Left lobe of liver (tissue), 2 donors: ENCODE measurements at places on chromosomes 7 and 10.

DNA sequence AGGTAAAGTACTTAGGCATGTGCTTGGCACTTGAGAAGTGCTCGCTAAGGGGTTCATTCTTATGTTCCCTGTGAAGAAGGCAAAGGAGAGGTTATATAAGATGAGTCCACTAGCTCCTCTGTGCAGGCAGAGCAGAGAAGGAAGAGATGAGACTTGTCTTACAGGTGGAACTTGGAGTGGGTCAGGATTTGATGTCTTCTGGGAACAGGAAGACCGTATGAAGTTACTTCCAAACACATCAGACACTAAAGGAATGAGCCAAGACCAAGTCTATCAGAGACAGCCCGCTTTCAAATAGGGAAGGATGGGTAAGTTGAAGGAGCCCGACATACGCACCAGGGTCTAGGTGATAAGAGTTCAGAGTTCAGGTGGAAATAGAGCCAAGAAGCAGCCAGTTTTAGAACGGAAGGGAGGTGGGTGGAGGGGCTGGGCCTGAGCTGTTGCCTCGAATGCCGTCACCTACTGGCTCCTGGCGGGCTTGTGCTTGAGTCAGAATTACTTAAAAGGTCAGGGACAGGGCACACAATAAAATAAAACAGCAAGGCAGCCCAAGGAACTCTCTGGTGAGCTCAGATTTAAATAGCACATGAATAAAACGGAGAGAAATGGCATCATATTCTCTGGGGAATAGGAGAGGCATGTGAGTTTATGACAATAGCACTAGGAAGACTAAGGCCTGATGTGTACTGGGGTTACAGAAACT lies 56.1 kb upstream of the GRB10 start:
- no peak for DNase-seq

DNA sequence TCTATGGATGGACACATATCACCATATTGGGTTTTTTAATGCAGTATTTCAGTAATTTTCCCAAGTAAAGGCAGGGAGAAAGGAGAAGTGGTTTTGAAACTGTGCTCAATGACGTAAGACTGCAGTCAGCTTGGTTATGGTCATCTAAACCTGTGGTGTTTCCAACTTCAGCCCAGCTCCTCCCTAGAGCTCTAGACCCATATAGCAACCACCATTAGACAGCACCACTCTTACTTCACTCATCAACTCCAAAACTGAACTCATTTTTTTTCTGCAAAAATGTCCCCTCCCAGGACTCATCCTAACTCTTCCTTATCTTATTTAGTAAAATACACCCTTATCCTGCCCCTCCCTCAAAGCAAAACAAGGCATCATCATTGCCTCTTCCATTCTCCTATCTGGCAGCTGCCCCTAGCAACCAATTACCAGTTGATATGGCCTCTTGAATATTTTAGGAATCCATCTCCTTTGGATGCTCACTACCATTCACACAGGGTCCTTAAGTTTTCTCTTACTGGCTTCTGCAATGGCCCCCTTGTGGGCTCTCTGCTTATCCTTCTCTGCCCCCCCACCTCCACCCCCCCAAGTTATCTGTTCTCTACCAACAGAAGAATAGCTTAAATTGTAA lies 1.5 kb upstream of the RALA start:
- no peak for DNase-seq

- DNase-seq, result no peak
These were observed 29.3 kb downstream of the RHOBTB1 start for GRCh38 chr10:60914690-60915141.

GRCh38 chr10:82383350-82383749 lies 508.4 kb downstream of the NRG3 start:
- DNase-seq, result no peak

- DNase-seq, result no peak
These were observed 336.0 kb downstream of the AUTS2 start for GRCh38 chr7:69934144-69934903.

GRCh38 chr7:131336956-131337355 lies 9.3 kb downstream of the MKLN1 start:
- DNase-seq, result no peak

DNA sequence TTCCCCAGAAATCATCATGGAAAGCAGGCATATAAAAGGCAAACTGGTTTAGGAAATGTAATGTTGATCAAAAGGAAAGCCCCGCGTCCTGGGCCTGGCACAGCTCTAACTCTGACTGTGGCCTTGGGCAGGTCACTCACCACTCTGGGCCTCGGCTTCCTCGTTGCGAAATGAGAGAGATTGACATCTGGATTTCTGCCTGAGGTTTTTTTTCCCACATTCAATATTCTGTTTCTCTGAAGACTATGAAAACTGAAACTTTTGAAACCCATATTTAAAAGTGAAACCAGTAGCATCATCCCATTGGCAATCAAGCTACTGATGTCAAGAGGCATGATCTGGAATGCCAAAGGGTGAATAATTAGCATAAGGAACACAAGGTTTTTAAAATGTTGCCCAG lies 369.7 kb upstream of the NPVF start:
- DNase-seq, result peak; percentile 85
